ENCODE measurements at places on chromosomes 7 and 10.

- DNase-seq: no peak
Measured at GRCh38 chr7:101606498-101606923, 22.6 kb downstream of the MYL10 start.

GRCh38 chr10:85043207-85043606, 714.8 kb downstream of the CCSER2 start:
- DNase-seq: no peak

DNA sequence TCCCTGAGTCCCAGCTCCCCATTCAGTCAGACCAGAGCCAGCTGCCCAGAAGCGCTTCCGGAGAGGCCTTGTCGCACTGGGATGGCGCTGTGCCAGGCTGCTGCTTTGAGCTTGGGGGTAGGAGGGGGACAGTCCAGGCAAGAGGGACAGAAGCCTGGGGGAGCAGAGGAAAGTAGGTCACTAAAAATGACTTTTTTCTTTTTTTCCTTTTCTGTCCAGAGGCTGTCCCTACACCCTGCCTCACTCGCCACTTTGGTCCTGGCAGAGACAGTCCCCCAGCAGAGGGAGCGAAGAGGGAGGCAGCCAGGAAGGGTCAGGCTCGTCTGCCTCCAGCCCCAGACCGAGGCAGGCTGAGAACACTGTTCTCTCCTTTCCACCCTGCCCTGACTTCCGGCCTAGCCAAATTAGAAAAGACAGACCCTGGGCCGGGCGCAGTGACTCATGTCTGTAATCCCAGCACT, 15.8 kb upstream of the TRIM8 start:
- no peak for DNase-seq

DNA sequence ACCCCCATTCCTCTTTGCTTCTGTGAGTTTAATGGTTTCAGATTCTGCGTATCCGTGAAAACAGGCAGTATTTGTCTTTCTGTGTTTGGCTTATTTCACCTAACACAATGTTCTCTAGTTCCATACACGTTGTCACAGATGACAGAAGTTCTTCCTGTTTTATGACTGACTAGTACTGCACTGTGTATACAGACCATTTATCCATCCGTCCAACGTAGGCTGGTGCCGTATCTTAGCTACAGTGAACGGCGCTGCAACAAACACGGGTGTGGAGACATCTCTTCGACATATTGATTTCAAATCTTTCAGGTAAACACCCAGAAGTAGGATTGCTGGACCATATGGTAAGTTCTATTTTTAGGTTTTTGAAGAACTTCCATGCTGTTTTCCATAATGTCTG, 181.7 kb downstream of the PARD3 start:
- no peak for DNase-seq

- peak; percentile 14 for DNase-seq
Measured at GRCh38 chr7:24981171-24981951, 1.4 kb upstream of the OSBPL3 start.

DNA sequence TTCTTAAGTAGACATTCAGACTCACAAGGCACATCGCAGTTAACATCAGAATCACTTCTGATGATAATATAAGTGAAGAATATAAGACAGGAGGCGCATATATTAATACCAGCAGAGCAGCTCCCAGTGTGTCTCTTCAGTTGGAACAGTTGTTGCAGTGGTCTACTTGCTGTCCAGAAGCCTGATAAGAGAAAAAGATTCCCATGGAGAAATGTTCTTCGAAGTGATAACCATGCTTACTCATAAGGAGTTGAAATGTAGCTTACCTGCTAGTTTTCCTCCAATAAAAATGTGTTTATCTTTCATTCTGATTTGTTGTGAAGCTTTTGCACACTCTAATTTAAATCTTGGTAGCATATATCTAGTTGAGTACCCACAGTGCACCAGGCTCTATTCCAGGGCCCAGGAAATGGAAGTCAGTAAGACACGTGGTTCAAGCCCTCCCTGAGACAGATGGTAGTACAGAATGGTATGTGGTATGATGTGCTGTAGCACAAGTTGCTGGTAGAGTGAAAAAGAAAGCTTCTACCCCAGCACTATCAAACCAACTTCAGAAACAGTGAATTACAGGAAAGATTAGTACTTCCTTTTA, 124.0 kb downstream of the MAPK8 start:
- no peak for DNase-seq

DNA sequence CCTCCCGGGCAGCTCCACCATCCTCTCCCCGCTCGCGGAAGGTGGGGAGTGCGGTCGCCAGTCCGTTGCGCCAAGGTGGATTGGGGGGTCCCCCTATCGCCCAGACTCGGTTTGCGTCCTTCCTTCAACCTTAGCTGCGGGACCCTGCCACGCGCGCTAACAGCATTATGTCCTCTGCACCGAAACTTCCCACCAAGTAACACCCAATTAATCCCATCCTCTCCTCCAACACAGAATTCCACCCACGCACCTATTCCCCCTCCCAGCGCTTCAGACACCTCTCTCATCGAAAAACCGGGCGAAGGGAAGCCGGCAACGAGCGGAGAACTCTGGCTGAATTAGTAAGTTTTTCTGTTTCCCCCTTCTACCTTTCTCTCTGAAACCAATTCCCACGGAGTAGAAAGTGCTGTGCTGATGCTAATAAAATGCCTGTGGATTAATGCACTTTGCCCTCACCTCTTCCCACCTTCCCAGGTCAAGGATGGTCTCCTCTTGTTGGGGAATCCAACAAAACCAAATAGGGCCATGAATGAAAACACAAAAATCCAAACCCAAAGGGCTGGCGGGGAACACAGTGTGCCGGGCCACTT, 947 bp downstream of the HOXA3 start:
- no peak for DNase-seq

GRCh38 chr10:101367569-101368453, 13.8 kb downstream of the BTRC start:
- no peak for DNase-seq

- peak; percentile 86 for DNase-seq
Measured at GRCh38 chr10:133335246-133336117, 1.2 kb downstream of the CALY start.

DNA sequence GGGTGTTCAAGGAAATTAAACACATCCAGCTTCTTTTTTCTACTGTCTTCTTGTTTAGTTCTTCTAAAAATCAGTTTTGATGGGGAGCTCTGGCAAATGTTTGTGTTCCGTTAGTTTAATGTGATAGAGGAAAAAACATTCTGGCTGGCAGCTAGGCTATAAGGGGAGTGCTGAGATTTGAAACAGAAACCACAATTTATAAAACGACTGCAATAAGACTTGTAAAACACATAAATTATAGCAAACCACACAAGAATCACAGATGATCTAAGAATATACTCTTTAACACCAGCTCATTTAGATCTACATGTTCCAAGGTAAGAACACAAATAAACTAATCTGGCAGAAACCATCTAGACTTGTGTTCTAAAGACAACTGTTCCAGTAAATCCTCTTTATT, 425.5 kb downstream of the CNTNAP2 start:
- DNase-seq: no peak

GRCh38 chr7:23490357-23491135, 20.3 kb upstream of the IGF2BP3 start:
- peak; percentile 67 for DNase-seq

DNA sequence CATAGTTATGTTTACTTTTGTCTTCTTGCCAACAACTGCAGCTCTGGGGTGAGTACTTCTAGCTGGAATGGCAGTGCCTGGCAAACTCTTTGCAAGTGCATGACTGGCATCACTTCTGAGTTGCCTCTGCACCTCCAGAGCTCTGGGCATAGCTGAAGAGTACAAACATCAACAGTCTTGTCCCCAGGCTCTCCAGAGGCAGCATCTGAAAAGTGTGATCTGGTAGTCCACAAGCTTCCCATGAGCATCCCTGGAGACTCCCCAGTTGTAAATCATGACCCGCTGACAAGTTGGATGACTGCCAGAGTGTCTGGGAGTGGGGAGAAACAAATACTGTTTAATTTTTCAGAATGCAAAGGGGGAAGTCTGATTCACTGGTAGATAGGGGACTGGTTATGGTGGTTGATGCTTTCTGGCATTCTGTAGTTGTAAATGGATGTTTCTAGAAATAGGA, 138.9 kb upstream of the CDK13 start:
- DNase-seq: no peak

DNA sequence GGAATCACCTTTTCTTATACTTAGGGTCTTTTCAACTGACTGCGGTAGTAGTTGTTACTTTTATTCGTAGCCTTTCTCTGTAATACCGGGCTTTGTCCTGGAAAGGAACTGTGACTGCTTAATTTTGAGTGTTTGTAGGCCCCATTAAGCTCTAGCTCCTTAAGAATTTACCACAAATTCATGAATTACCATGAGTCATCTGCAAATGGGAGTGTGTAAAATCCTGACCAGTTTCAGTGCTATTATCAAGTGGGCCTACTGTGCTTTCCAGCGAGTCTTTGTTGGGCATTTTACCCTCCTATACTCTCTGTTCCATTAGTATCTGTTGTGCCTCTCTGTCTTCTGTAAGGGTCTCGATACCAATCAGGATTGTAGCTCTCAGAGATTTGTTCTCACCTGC, 49.7 kb downstream of the ZMYND11 start:
- no peak for DNase-seq

GRCh38 chr7:83156006-83156405, 6.7 kb downstream of the PCLO start:
- DNase-seq: no peak

DNA sequence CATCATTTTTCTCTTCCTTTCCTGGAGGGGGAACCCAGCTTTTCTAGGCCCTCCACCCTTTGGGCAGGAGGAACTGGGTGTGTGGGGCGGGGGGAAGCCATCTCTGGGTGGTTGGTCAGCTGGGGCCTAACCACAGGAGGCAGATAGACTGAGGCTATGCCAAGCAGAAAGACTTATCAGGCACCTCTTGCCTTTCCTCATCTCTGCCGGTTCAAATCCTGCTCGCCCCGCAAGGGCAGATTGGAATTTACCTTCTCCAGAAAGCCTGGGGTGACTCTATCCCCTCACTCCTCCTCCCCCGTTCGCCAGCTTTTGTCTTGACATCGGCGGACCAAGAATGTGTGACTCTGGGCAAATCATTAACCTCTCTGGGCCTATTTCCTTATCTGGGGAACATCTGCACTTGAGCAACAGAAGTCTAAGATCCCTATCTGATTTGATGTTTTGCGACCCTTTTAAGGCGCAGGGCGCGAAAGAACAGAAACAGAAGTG, 584 bp upstream of the GARS1 start:
- peak; percentile 32 for DNase-seq

DNA sequence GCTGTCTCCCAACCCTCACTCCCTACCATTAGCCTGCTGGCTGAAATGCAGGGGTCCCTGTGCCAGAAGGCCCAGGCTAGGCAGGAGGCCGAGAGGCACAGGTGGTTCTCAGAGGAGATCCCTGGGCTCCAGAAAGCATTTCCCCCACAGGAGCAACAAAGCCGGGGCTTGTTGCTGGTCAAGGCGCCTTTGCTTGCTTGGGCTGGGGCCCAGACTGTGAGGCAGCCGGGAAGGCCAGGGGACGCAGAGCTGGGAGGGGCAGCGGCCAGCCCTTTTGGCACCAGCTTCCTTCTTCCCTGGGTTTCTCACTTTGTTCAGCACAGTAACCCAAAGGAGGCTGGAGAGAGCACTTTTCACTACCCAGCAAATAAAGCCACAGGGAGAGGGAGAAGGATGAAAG, 48.6 kb downstream of the FBXW4 start:
- no peak for DNase-seq

- no peak for DNase-seq
Measured at GRCh38 chr7:64863021-64863420, 40.1 kb upstream of the ZNF273 start.

- no peak for DNase-seq
Measured at GRCh38 chr7:81903115-81903514, 133.3 kb upstream of the HGF start.

DNA sequence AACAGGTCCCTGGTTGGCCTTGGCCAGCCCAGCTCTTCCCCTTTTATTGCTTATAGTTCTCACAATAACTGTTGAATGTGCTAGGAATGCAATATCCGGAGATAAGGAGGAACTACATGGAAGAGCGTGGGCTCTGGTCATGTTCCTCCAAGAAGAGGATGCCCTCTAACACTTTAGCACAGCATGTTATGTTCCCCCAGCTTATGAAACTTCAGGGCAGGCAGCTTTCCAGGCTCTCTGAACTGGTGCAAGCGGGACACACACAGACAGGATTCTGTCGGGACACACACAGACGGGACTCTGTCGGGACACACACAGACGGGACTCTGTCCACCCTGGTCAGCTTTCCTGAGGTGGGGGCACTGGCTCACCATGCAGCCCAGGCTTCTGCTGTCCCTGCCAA, 141.6 kb downstream of the PKD1L1 start:
- DNase-seq: no peak

- DNase-seq: no peak
Measured at GRCh38 chr7:38893061-38893460, 15.9 kb downstream of the VPS41 start.

GRCh38 chr10:100377830-100378229, 30.8 kb downstream of the SCD start:
- DNase-seq: peak; percentile 13

GRCh38 chr7:74455928-74456327, 2.2 kb downstream of the GTF2IRD1 start:
- no peak for DNase-seq

DNA sequence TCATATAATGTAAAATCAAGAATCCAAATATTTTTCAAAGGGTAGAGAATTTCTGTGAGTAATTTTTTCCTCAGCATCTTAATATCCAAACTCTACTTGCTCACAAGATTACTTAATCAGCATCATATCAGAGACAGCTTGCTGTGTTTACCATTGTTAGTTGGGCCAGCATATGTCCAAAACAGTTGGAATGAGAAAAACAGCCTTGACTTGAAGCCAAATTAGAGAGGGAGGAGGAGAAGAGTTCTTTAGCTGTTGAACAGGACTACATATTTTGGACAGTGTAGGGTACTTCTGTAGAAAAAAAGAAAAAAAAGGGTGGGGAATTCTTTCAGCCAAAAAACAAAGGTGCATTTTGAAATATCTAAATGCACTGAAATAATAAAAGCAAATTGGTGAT, 69.8 kb downstream of the HDAC9 start:
- no peak for DNase-seq

DNA sequence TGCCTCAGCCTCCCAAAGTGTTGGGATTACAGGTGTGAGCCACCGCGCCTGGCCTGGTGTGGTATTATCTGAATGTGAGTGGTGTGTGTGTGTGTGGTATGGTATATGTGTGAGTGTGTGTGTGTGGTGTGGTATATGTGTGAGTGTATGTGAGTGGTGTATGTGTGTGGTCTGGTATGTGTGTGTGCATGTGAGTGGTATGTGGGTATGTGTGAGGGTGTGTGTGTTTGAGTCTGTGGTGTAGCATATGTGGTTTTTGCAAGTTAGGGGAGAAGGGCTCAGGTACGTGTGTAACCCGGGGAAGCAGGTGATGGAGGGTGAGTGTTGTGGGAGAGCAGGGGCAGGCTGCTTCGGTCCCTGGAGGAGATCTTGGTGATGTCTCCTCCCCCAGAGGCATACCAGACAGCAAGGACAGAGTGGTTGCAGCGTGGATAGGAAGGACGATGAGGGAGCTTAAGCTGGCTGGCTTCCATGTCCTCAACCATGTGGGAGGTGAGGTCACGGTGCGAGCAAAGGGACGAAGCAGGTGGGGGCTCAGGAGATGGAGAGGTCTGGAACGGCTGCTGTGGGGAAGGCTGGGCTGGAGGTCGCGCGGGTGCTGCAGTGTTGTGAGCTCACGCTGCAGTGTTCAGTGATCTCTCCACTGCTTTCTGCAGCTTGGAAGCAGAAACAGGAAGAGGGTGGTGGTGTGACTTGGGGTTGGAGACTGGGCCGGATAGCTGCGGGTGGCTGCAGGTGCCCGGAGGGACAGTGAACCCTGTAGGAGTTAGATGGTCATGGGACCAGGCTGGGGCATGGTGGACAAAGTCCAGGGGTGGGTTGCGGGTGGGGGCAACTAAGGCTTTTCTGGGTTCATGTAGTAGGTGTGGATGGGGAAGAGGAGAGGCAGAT, 5.0 kb downstream of the ZYX start:
- peak; percentile 50 for DNase-seq

GRCh38 chr10:48377751-48378530, 71.5 kb downstream of the MAPK8 start:
- DNase-seq: no peak

All from CD4-positive, alpha-beta T cell treated with Interferon gamma for 1 hour (primary cell).